ENCODE measurements at places on chromosomes 7 and 10. TPM values are rescaled to one million over a fixed set of nuclear protein-coding genes. Genes with fewer than 3 reads are reported as not detected.

The MYO3A gene
- total RNA-seq: 0.20 TPM

The GNAI1 gene
- 31.5 TPM for total RNA-seq

The GNAT3 gene
- not detected for total RNA-seq

The ARHGEF35 gene
- total RNA-seq: 19.7 TPM

GRCh38 chr10:118955951-118956801 lies 73.3 kb upstream of the NANOS1 start:
- ATAC-seq: no peak

DNA sequence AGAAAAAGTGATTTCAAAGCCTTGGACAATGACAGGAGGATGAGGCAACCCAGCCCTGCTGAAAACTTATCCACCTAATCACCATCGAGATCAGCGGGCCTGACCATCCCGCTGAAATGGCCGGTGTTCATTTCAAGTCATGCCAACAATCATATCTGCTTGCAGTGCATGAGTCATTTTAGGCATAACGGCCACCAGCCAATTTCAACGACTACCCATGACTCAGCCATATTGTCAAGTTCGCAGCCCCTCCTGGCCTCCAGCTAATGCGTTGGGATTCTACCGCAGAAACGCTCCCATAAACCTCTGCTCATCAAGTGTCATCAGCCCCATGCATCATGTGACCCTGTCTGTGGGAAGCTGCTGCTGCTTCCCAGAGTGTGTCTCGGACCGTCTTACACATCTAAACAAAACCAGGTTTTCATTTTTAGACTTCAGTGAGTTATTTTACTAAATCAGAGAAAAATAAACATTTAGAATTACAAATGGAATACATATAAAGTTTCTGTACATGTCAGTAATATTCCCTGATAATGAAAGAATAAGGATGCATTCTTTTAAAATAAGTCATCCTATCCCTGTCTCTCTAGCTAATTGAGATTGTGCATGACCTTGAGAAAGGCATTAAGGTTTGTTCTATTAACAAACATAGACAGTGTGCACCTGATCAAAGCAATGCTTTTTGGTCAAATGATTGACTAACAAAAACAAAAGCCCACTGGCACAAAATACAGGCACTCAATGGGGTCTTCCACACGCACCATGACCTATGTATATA lies 188.9 kb downstream of the ADAM12 start:
- ATAC-seq: no peak

- no peak for ATAC-seq
These were observed 243.6 kb downstream of the TWIST1 start for GRCh38 chr7:18873734-18874336.

- ATAC-seq: no peak
These were observed 31.6 kb upstream of the YAE1 start for GRCh38 chr7:39534599-39534998.

DNA sequence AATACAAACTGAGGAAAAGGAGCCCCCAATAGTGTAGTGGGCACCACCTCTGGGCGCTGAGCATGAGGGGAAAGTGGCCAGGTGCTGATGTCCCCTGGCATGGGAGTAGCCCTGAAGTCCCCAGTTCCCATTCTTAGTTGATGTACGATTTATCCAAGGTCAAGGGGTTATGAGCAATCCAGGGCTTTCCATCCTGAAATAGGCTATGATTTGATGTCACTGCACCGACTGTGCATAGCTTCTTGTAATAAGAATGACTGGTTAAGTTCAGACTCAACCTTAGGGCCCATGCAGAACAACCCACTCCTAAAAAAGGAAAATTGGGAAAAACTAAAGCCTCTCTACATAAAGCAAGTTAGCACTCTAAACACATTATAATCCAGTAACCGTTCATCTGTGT lies 4.4 kb downstream of the FRAT1 start:
- ATAC-seq: no peak

DNA sequence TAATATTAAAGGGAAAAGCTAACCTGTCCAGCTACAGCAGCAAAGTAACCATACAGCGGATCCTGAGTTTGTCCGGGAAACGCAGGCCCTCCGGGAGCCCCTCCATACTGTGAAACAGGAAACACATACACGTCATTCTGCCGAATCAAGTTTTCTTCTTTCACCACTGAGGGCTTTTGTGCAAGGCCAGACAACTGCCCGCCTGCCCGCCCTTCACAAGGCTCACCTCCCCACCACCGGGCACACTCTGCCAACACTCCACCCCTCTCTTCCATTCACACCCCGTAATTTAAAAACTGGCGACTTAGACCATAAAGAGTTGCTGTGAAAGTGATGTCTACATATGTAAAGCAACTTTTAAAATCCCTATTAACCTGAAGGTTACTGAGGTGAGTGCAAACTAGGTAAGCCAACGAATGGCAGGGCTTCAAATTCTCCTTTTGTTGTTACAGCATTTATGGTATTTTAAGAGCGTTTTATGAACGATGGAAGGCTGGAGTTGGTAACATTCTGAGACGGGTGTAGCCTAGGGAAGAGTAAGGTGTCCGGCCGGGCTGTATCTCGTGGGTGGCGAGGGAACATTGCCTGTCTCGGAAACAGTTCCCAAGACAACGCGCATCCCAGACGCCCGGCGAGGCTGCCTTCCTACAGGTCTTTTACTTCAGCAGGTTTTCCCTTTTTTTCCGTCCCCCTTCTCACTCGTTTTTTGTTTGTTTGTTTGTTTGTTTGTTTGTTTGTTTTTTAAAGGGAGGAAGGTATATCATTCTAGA lies 817 bp downstream of the SRI start:
- ATAC-seq: peak; percentile 41

- ATAC-seq: no peak
These were observed 99.6 kb downstream of the CARD11 start for GRCh38 chr7:2943851-2944601.

GRCh38 chr10:119153661-119154060 lies 11.9 kb downstream of the SFXN4 start:
- ATAC-seq: no peak

DNA sequence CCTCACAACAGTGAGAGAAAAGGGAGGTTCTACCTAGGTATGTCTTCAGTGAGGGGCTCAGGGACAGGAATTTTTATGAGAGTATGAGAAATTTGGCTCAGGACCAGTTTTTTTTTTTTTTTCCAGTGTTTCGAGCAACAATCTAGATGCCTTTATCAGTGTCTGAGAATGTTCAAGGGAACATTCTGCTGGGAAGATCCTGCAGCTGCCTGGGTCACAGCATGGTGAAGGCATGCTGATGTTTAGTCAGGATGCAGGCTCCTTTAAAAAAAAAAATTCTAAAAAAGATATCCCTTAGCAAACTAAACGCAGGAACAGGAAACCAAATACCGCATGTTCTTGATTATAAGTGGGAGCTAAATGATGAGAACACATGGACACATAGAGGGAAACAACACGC lies 31.0 kb downstream of the SBDS start:
- ATAC-seq: no peak
